Activated CD4-positive, alpha-beta T cell treated with anti-CD3 and anti-CD28 coated beads, Interleukin-2, amount 10 ng/mL, durations not matched to agents 7 days and 5 days (primary cell): ENCODE measurements at places on chromosomes 7 and 10.
A peak's percentile ranks its signal among the peaks of the same experiment; 100 is the strongest.

DNA sequence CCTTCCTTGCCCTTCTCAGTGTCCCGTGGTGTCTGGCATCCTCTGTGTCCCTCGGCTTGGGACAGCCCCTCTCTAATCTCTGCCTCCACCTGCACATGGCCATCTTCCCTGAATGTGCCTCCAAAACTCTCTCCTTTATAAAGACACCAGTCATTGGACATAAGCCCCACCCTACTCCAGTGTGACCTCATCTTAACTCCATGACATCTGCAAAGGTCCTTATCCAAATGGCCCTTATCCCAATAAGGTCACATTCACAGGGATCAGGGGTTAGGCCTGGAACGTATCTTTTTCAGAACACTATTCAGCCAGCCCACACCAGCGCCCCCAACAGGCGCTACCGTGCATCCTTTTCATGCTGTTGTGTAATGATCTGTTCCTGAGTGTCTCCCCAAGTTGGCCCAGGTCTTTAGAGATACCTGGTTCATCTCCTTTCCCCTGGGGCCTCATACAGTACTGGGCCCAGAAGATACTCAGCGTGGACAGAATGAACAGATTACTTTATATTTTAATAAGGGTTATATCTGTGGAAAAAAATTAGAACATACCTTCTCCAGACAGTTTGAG lies 132.6 kb upstream of the ADAM12 start:
- no peak for DNase-seq

GRCh38 chr10:124219062-124219461 lies 125.7 kb upstream of the CHST15 start:
- DNase-seq: no peak

DNA sequence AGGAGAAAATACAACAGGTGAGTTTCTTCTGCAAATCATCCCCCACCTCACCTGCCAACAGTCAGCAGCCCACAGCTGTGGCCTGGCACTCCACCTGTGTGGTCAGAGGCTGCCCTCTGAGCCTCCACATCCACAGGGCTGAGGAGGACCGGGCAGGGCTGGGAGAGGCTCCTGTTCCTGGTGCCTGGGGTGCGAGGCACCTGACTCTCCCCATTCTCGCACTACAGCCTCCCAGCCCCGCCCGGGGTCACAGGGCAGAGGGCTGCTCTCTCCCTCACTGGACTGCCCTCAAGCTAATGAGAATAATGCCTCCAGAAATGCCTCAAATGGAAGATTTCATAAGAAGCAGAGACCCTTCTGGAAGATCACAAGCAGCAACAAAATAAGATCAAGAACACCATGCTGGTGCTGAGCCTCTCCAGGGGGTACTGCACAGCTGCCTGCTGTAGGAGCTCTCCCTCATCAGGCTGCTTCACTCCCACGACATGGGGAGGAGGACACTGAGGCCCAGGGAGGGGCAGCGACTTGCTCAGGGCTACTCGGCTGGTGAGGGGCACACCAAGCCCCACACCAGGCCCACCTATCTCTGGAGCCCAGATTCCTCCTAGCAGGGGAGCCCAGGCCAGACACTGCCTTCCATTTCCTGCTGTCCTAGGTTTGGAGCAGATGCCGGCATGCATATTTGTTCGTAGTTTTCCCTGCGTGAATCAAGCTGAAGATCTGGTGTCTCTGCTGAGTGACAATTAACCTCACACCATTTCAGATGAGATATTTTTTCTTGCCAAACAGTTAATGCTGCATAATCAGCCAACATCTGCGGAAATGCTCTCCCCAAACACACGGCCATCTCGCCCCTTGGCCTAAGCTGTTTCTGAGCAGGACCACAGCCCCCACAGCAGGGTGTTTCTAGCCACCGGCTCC lies 76.5 kb downstream of the FAM53B start:
- no peak for DNase-seq

- no peak for DNase-seq
Observed at GRCh38 chr7:79930604-79931003, 204.0 kb upstream of the GNAI1 start.

DNA sequence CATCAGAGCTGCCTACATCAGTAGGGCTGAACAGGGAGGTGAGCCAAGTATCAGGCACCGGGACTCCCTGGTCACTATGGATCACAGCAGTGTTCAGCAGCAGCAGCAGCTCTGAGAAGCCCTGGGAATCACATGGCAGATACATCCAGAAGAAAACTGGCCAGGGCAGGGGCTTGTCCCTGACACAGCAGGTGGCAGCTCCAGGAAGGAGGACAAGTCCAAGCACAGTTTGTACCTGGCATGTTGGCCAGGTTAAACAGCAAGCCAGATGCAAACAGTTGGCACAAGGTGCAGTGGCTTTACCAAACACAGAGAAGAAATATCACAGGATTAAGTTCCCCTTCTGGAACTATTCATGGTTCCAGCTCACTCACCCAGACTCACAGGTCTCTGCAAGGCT lies 139.4 kb downstream of the KCNMA1 start:
- no peak for DNase-seq

- DNase-seq: no peak
Observed at GRCh38 chr10:82889728-82890127, 1014.7 kb downstream of the NRG3 start.

DNA sequence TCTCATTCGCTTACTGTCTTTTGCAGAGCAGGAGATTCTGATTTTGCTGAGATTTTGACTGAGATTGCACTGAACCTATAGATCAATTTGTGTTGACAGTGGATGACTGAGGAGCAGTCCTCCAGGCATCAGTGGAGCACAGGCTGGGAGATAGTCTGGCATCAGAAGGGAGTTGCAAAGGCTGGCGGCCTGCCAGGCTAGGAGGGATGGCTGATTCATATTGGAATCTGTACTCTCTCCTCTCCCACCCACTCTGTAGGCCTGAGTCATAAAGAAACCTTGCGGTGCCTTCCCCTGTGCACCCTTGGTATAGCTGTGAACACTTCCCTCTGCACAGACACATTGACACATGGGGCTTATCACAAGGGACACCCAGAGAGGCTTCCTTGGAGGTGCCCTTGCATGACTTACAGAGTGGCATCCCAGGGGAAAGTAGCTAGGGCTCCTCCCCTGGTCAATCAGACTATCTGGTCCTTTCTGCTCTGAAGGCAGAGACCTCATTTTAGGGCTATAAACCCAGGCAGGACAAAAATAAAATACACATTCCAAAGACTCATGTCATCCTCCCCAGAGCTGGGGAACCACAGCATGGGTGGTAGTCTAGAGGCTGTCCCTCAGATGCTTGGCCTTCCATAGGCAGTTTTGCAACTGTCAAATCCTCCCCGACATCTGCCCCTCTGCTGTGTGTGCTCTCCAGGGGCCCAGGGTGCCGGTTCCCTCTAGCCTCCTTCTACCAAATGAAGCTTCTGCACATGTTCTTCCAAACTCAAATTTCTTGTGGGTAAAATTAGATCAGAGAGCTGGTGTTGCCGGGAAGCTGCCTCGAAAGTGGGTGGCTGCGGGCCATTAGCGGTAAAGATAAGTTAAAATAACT lies 37.4 kb upstream of the EEPD1 start:
- peak; percentile 67 for DNase-seq

GRCh38 chr7:154541606-154542005 lies 461.3 kb downstream of the PAXIP1 start:
- DNase-seq: no peak

DNA sequence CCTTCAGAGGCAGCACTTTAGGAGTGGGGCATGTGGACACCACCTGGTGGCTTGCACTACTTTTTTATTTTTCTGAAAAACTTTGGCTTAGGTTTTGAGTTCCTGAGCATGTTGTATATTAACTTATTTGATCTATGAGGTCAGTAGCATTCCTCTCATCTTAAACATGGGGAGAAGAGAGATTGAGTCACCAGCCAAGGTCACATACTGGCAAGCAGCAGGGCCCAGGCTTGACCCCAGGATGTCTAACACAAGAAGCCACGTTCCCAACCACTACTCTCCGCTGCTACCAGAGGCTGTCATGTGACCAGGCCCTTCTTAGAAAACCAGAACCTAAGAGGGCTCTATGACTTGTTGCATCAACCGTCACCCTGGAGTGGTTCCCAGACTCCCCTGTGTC lies 210.3 kb upstream of the GPR26 start:
- DNase-seq: no peak

GRCh38 chr7:72710983-72711382 lies 117.0 kb downstream of the TYW1B start:
- DNase-seq: no peak

DNA sequence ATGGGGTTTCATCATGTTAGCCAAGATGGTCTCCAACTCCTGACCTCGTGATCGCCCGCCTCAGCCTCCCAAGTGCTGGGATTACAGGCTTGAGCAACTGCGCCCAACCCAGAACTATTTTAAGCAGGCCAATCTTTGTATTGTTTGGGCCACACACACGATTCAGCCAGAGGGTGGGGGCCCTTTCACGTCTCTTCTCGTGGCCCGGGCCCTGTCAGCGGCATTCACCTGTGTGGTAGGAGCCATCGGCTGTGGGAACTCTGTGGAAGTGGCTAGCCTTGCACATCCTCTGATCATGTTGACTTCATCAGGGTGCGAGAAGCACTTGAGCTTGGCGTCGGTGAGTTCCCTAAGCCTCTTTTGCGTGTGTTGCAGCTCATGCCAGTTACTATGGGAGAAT lies 16.9 kb downstream of the SUN1 start:
- no peak for DNase-seq

GRCh38 chr7:22166928-22167327 lies 190.0 kb downstream of the RAPGEF5 start:
- DNase-seq: no peak
